ENCODE measurements at places on chromosomes 13 and 19.
A peak's percentile ranks its signal among the peaks of the same experiment; 100 is the strongest.

DNA sequence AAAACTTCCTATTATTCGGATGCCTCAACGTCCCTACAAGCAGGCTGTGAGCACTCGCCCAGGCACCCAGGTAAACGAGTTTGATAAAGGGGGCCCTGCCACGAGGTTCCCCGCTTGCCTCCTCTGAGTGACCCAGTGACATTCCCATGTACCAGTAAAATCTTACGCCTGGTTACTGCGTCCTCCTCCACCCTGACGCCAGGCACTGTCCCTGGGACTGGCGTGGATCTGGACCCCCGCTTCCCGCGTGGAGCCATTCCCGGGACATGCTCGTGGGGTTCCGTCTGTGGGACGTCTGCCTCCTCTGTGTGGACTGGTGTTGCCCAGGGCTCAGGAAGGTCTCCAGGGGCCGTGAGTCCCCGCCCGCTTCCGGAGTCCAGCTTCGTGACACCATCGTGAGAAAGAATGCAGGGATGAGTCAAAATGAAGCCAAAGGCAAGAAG is 407 bp upstream of the ZNF550 start:
- peak; percentile 86 for DNase-seq

- DNase-seq, result no peak
These were observed 89.9 kb upstream of the MAB21L1 start for GRCh38 chr13:35566340-35566739.

DNA sequence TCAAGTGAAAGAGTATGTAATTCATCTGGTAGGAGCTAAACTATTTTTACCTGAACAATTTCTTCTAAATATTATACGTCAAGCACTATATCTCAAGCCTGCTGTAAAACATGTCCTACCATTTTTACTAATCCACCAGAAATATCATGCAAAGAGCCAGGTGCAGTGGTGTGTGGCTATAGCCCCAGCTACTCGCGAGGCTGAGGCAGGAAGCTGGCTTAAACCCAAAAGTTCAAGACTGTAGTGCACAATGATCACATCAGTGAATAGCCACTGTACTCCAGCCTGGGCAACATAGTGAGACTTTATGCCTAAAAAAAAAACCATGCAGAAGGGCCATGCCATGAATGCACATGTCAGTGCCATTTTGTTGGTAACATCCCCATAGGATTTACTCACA is 20.7 kb upstream of the CLN5 start:
- DNase-seq, result no peak

GRCh38 chr19:12788042-12788681 is 3.1 kb upstream of the JUNB start:
- peak; percentile 19 for DNase-seq

DNA sequence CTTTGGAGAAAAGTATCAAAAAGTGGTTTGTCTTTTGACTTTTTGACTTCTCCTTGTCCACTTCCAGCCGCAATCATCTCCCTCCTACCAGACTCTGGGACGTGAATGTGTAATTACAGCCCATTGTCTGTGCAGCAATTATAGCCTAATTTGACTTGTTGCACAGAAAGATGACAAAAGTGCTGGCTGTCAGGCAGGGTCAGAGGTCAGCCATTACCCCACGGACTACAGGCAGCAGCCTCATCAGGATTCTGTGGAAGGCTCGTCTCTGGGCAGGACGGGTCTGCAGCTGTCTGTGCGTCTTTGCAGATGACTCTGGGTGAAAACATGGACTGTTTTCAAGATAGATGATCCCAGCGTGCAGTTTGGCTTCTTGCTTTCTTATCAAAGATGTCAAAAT is 102.2 kb upstream of the EDNRB start:
- DNase-seq, result no peak

GRCh38 chr13:109786457-109787134 is at the start of gene IRS2:
IRS2 (minus strand) TSS chr13:109786583; CDS start chr13:109786053, 530 bp downstream.
- peak; percentile 95 for DNase-seq

DNA sequence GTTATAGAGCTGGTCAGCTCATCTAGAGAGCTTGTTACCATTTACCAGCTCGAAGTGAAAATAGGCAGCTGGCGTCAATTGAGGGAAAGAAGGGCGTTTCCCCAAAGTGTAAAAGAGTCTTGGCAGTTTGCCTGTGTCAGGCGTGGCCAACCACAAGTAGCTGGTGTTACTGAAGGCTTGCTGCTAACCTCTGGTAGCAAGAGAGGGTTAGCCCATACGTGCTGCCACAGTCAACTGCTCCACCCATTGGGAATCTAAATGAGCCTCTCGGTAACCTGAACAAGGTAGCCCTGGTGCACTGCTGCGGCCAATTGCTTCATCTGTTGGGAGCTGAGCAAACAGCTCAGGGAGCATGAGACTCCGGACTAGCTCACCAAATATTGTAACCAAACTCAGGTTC is 314.9 kb upstream of the SLITRK5 start:
- DNase-seq, result peak; percentile 57

DNA sequence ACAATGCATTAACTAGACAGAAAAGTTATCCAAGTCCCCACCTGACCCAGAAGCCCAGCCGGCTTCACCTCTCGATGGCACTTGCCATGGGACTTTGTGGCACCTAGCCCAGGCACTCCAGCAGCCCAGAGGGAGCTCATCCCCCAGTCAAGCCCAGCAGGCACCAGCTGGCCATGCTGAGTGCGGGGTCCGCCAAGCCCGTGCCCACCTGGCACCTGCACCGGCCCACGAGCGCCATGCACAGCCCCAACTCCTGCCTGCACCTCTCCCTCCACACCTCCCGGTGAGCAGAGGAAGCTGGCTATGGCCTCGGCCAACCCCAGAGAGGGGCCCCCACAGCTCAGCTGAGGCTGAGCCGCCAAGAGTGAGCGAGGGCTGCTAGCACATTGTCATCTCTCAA is 1759.1 kb downstream of the OLFM4 start:
- no peak for DNase-seq

DNA sequence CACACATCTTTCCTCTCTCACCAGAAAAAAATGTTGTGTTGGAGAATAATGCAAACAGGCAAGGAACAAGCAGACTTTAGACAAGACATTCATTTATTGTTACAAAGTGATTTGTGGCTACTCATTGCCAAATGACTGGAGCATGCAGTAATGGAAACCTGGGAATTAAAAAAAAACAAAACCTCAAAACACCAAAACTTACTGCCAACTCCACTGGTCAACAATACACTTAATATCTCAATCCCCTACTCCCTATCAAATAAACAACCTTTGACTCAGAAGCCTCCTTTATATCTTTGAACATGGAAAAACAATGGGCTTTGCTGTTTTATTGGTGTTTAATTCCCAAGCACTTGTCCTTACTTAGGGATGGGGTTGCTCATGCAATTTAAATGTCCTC is 112.8 kb downstream of the POSTN start:
- DNase-seq, result no peak

GRCh38 chr13:34254366-34254765 is 436.4 kb downstream of the RFC3 start:
- no peak for DNase-seq

GRCh38 chr13:19618977-19619376 is 14.5 kb upstream of the MPHOSPH8 start:
- no peak for DNase-seq

- DNase-seq, result no peak
These were observed 357.7 kb downstream of the LMO7 start for GRCh38 chr13:75993823-75994222.

DNA sequence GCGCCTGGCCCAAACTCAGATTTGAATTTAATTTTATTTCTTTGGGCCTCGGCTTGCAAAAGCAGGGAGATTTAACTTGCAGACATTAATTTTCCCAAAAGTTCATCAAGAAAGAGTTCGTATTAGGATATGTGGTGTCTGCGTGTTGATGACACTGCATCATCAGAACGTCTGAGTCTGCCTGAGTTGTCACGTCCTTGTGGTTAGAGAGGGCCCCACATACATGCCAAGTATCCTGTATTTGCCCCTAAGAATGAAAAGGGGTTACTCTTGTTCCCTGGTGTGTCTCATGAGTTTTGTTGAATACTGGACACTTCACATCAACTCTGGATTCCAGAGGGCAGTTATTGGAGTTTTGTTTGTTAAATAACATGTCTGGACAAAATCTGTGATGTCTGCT is 5.6 kb upstream of the TEX29 start:
- no peak for DNase-seq

- DNase-seq, result no peak
These were observed 326.0 kb downstream of the HS6ST3 start for GRCh38 chr13:96415831-96416385.

DNA sequence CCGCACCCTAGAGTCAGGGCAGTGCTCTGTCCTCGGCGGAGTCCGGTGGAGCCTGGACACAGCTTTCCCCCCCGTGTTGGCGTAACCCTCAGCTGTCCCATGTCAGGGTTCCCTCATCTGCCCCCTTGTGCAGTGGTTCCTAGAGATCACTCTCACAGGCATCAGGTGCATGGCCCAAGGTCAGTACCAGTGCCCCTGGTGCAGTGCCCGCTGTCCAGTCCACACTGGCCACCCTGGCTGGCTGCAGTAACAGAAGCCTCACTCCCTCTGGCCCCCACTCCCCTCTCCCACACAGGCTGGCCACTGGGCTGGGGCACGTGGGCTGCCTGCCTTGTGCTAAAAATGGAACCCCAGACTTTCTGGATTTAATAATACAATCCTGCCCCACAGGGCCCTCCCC is 49.6 kb upstream of the C1QTNF9B start:
- no peak for DNase-seq

- no peak for DNase-seq
These were observed 123.2 kb upstream of the SLC7A1 start for GRCh38 chr13:29718694-29719093.

DNA sequence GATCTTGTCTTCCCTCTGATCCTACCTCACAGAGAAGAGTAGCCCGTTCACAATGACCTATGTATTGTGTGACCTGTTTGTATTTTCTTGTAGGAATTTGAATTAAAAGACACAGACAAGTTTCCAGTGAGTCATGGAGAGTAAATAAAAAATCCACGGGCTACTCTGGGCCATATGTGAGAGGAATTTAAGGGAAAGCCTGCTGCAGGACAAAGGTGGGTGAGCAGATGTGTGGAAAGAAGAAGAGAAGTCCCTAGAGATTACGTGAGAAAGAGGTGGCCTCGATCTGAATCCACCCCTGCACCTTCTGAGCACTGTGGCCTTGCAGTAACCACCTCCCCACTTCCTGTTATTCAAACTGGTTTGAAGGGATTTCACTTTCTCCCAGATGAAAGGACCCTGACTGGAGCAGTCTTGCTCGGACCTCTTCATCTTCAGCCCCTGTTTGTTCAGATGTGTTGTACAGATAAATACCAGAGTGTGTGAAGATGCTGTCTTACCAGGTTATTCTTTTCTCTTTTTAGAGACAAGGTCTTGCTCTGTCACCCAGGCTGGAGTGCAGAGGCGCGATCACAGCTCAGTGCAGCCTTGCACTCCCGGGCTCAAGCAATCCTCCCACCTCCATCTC is 205.4 kb downstream of the PDS5B start:
- peak; percentile 52 for DNase-seq

- no peak for DNase-seq
These were observed 28.9 kb downstream of the ZNF541 start for GRCh38 chr19:47544075-47544474.

DNA sequence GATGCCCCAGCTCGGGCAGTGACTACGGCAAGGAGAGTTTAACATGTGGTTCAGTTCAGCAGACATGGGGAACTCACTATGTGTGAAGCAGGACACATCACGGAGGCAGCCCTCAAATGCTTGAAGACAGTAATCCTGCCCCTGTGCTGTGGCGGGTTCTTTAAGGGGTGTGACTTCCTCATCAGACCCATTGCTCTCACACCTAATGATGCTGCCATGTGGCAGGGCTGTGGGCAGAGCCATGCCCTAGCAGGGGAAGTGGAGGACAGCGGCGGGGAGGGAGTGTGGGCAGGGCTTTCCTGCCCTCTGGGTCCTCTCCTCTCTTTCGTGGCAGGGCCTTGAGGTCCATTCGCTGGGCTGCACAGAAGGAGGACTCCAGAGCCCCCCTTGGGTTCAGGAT is 131.1 kb upstream of the GJB6 start:
- DNase-seq, result no peak

DNA sequence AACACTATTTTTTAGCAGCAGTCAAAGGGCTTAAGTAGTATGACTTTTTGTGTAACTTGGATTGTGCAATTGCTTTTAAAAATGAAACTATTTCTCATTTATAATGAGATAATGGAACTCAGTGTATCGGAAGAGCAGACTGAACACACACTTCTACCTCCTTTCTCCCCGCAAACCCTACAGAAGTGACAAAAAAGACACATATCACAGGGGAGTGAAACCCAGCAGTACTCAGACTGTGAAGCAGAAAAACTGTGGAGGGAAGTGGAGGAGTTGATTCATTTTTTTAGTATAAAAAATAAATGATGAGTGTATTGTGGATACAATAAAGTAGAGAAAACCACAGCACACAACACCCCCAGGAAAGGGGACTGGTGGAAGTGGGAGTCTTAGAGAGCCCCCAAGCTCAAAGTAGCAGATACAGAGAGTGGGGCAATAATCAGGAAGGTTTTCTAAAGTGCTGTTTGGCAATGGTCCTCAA is 9.7 kb downstream of the LPAR6 start:
- no peak for DNase-seq

DNA sequence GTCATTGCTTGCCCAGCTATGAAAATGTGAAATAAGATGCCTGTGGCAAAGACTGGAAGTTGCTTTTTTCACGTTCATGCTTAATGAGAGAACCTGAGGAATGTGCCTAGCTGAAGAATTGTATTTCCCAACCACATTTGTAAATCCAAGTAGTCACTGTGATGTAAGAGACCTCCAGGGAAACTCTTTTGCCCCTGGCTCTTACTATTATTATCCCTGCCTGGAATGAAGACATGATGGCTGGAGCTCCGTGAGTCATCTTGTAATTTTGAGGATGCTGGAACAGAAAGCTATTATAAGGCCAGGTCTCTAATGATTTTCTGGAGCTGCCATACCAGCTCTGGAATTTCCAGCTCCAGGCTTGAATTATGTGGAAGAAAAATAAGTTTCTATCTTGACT is 894.3 kb downstream of the DIAPH3 start:
- DNase-seq, result no peak

DNA sequence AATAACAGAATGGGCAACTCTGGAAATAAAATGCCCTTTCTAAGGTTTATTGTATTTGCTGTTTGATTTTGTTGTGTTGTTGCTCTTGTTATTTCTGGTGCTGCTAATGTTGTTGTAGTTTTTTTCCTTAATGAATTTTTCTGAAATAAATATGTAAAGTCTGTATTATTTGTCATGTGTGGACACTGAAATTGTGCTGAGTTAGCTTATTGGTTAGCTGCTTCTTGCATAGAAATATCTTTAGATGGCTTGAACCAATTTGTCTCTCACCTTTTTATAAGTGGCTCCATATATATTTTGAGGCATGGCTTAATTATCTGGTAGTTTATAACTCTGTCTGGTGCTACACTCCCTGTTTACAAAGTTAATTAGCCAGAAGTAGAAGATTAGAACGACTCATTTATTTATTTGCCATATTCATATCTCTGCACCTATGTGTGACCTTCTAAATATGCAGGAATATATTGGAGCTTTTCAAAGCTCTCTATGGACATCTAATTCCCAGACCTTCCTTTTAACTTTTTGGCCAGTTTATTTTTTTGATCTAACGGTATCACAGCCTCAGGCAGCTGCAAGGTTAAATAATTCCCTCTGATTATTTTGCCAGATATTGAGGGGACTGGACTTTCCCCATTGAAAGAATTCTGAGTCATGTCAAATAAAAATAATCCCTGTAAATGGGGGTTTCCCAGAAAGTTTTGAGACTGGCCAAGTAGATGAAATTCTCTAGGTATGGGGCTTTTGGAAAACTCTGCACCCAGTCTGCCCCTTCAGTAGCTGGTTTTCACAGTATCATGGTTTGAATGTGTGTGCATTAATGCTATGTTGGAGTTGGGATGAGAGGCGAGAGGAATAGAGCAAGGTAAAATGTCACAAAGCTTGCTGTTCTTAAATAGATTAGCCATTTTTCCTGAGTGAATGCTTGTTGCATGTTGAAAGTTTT is 1331.7 kb upstream of the MIR17HG start:
- no peak for DNase-seq

All from PC-9 (cell line).